Stromal cell of bone marrow (primary cell): ENCODE measurements at places on chromosomes 6 and 20.
A peak's percentile ranks its signal among the peaks of the same experiment; 100 is the strongest.

- peak; percentile 47 for DNase-seq
Observed at GRCh38 chr20:58420798-58421496, 31.9 kb downstream of the VAPB start.

- no peak for DNase-seq
Observed at GRCh38 chr6:44779130-44779826, 391.8 kb downstream of the CDC5L start.

GRCh38 chr6:43774776-43775534, 4.9 kb downstream of the VEGFA start:
- peak; percentile 64 for DNase-seq

- peak; percentile 82 for DNase-seq
Observed at GRCh38 chr6:38262609-38263008, 377.1 kb downstream of the BTBD9 start.

DNA sequence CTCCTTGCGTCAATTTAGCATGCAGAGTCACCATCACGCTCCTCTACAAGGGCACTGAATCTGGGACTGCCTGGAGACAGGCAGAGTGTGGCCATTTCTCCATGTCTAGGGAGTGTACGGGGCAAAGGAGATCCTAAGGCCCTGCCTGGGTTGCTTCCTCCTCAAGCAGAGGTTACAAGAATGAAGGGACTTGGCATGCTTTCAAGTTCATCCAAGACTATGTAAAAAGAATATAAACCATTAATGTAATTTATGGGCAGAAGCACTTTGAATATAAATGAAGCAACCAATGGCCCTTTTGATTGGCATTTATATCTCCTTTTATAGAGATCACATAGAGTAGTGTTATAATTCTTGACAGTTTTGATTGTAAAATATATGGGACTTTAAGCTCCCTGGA, 137.5 kb downstream of the BTBD3 start:
- no peak for DNase-seq

DNA sequence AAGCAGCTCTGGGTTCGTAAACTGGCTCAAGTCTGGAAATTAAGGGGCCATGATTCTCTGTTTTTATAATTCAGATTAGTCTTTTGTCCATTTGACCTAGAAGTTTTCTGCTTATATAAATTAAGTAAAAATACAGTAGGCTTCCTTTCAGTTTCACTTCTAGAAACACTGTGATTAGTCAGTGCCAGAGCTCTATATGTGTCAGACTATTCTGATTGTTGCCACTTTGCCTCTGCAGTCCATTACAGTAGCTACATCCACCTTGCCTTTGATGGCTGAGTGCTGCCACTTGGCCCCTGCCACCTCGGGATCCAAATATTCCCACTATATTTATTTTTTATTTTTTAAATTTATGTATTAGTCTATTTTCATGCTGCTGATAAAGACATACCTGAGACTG, 7.9 kb downstream of the ZC2HC1B start:
- peak; percentile 5 for DNase-seq

DNA sequence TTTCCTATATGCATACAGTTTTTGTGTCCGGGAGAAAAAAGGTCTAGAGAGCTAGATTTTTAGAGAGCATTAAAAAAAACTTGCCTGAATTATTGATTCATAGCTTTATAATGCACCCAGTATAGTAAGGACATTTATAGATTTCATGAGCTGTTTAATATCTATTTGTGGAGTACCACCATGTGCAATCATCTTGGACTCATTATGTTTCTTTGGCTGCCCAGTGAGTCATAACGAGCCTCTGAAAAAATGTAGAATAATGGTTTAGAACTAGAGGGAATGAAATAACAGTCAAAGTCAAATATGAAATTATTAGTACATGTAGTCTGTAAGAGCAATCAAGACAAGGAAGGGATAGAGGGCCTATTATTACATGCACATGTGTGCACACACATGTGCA, 350.0 kb downstream of the CD83 start:
- DNase-seq, result peak; percentile 44

- DNase-seq, result no peak
Observed at GRCh38 chr6:43771858-43772680, 2.1 kb downstream of the VEGFA start.

DNA sequence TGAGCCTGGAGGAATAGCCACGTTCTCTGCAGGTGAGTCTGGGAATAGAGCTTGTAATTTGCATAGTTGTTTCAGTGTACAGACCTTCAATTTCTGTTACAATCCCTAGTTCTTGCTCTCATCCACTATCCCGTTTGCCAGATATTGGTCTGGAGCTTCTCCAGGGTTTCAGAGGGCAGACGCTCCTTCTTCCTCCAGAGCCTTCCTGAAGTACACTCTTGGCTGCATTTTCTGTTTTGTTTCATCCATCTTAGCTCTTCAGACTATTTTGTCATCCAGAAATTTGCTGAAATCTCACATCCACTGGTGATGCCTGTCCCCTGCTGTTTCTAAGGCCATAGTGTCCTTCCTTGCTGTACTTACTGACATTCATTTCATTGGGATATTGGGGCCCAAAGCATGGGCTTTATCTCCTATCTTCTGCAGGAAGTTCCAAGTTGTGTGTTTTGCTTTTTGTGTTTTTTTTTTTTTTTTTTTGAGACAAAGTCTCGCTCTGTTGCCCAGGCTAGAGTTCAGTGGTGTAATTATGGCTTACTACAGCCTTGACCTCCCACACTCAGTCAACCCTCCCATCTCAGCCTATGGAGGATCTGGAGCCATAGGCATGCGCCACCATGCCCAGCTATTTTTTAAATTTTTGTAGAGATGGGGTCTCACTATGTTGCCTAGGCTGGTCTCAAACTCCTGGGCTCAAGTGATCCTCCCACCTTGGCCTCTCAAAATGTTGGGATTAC, 18.7 kb downstream of the CDS2 start:
- DNase-seq, result no peak

DNA sequence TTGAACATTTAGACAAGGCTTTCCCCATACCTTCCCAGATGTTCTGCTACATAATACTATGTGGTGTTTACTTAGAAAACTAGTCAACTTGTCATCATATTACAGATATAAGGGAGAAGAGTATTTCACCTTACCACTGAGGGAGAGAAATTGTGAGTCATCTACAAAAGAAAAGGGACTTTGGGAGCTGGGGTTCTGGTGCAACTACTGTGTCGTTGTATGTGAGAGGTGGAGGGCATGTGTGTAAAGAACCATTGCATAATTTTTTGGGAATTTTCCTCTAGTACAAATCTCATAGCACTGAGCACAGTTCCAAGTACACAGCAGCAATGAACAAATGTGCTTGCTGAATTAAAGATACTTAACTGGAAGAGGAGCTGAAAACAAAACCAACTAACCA, 665.6 kb downstream of the DHX35 start:
- DNase-seq, result no peak

GRCh38 chr6:154261688-154262397, 94.8 kb downstream of the IPCEF1 start:
- DNase-seq, result no peak

GRCh38 chr20:22652681-22653588, 68.6 kb upstream of the FOXA2 start:
- no peak for DNase-seq

GRCh38 chr6:106216527-106216926, 109.0 kb downstream of the ATG5 start:
- DNase-seq, result no peak

DNA sequence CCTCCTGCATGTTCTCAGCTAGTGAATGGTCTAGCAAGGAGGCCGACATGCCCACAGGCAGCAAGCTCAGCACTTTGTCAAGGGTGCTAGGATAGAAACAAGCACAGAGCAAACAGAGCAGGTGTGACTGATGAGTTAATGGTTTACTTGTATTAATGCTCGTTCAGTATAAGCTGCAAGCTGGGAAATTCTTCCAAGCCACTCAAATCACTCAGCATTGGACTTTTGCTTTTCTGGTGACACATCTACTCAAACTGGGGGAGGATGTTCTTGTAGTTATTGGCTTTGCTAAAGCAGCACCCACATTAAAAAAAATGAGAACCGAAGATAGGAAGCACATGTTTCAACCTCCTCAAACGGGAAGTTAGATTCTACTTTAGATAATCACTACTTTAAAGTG, 43.1 kb upstream of the NEDD9 start:
- DNase-seq, result no peak

DNA sequence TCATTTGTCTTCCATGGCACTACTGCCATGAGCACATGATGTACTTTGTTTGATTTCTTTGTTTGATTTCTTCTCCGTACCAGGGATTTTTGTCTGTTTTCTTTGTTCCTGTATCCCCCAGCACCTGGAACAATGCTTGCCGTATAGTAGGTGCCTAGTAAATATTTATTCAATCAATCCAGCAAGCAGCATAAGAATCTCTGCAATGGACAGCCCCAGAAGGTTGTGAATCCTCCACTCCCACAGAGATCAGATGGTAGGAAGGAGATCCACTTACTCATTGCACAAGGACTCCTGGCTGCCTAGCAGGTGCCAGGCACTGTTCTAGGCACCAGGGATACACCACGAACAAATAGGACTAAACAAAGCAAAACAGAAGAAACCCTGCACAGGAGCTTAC, 6.7 kb upstream of the SYNJ2 start:
- no peak for DNase-seq

- DNase-seq, result no peak
Observed at GRCh38 chr6:167588181-167588919, 238.4 kb upstream of the AFDN start.

- DNase-seq, result no peak
Observed at GRCh38 chr6:111562246-111562645, 43.4 kb downstream of the TRAF3IP2 start.

GRCh38 chr6:105896052-105896820, 189.9 kb upstream of the PRDM1 start:
- no peak for DNase-seq

- peak; percentile 14 for DNase-seq
Observed at GRCh38 chr20:63082308-63082938, 75.7 kb upstream of the BHLHE23 start.

- no peak for DNase-seq
Observed at GRCh38 chr6:13074415-13075140, 253.8 kb downstream of the TBC1D7 start.

DNA sequence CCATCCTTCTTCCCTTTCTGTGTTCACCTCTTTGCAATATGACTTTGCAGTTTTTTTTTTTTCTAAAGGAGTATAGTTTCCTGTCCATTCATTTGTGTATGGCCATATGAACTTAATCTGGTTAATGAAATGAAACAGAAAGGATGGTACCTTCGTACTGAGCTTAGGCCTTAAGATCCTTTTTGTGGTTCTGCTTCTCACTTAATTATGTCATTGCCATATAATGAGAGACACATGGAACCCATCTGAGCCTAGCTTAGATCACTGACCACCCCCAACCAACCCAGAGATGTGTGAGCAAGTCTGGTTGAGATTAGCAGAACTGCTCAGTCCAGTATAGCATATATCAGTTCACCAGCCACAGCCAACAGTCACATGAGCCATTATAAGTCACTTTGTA, 1179.6 kb downstream of the HACE1 start:
- DNase-seq, result no peak

DNA sequence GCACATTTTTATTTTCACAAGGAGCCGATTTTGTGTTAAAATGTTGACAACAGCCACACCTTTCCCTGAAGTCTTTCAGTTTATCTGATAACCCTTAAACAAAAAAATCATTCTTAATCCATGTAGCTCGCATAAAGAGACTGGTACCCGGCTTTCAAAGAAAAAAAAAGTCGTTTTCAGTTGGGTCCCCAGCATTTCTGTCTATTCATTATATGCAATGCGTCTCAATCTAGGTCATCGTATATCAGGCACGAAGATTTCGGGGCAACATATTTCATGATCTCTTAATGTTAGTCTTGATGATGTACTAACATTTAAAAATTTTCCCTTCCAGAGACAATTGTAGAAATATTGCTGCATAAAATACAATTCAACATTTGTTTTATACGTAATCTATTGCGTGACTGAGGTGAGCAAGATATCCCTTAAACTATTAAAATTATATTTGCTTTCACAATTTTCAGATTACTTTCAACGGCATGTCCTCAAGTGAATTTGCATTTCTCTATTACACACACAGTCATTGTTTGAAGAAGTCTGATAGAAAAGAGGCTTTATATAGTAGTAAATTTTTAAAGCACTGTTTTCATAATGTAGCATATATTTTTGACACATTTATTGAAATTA, 2.9 kb upstream of the TUBB2B start:
- DNase-seq, result no peak

- no peak for DNase-seq
Observed at GRCh38 chr6:122170274-122170673, 229.2 kb upstream of the HSF2 start.

- DNase-seq, result no peak
Observed at GRCh38 chr20:49228676-49229075, 9.5 kb downstream of the DDX27 start.

DNA sequence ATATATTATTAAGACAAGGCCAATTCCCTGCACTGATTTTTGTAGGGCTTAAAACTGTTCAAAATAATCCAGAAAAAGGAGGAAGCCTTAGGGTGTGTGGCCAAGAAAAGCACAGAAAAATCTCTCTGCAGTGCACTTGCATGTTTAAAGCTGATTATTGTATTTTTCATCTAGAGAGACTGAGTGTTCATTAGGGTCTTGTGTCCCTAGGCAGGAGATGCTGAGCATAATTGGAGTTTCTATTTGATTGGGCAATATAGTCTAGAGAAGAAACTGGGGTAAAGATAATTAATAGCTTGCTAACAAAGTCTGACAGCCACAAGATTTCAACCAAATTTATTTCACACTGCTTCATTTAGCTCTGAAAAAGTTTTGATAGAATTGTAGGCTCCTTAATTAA, 2.4 kb downstream of the FLRT3 start:
- DNase-seq, result no peak

- DNase-seq, result peak; percentile 8
Observed at GRCh38 chr6:95431637-95432228, 145.6 kb upstream of the MANEA start.

- DNase-seq, result no peak
Observed at GRCh38 chr20:8115436-8115835, 16.6 kb upstream of the PLCB1 start.

GRCh38 chr20:4601630-4602296, 119.9 kb upstream of the PRND start:
- no peak for DNase-seq

DNA sequence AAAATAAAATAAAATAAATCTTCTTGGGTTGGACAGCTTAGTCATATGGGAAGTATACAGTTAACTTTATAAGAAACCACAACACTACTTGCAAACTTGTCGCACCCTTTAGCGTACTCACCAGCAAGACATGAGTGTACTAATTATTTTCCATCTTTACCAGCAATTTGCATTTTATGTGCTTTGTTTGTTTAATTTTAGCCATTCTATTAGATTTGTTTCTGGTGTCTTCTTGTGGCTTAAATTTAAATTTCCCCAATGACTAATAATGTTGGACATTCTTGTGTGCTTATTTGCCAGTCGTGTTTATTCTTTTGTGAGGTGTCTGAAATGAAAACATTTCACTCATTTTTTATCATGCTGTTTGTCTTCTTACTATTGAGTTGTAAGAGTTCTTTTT, 1172.2 kb upstream of the CITED2 start:
- no peak for DNase-seq
